ENCODE measurements at places on chromosomes 12 and 14. TPM values are rescaled to one million over a fixed set of nuclear protein-coding genes. Genes with fewer than 3 reads are reported as not detected.

Gene KRT82
- total RNA-seq = not detected

Gene TAS2R31
- 7.7 TPM for total RNA-seq

Gene IAPP
- 0.49 TPM for total RNA-seq

Gene TMEM52B
- 0.32 TPM for total RNA-seq

Gene TCTN2
- total RNA-seq = 8.9 TPM

Gene PPHLN1
- total RNA-seq = 55.8 TPM

Gene AQP2
- 0.10 TPM for total RNA-seq

Gene RAD51AP1
- 4.1 TPM for total RNA-seq

Gene CD63
- 342 TPM for total RNA-seq

Gene SALL2
- total RNA-seq = 43.6 TPM

Gene GPX2
- 0.64 TPM for total RNA-seq

Gene RDH5
- 3.4 TPM for total RNA-seq

Gene SYCP3
- total RNA-seq = 6.1 TPM

Gene KRT3
- not detected for total RNA-seq

Gene PRB2
- 1.2 TPM for total RNA-seq

Gene KLRG1
- total RNA-seq = 5.5 TPM

Gene PLCZ1
- not detected for total RNA-seq

Gene SCNN1A
- 1.4 TPM for total RNA-seq

Gene DCD
- not detected for total RNA-seq

Gene SAMD15
- 6.8 TPM for total RNA-seq

Gene AQP6
- total RNA-seq = 0.31 TPM

Gene KRT2
- total RNA-seq = 0.10 TPM

Gene NTN4
- 11.0 TPM for total RNA-seq

Gene GOLGA5
- total RNA-seq = 28.3 TPM

Gene NRIP2
- 1.7 TPM for total RNA-seq

Gene TMCC3
- 16.5 TPM for total RNA-seq

Gene KDM2B
- total RNA-seq = 26.5 TPM

Gene RND1
- total RNA-seq = 10.3 TPM

Gene ACOT6
- total RNA-seq = not detected

Gene HELB
- total RNA-seq = 4.0 TPM

Gene OTX2
- total RNA-seq = not detected

Gene TMEM132C
- not detected for total RNA-seq

Gene ISM2
- 0.41 TPM for total RNA-seq

Gene BEGAIN
- total RNA-seq = 3.2 TPM

Gene DNAJC22
- 4.2 TPM for total RNA-seq

Gene GLS2
- total RNA-seq = 4.8 TPM

Gene TMPO
- 137 TPM for total RNA-seq

Gene DAO
- 0.18 TPM for total RNA-seq

Gene RNASE1
- 362 TPM for total RNA-seq

Gene KIF26A
- total RNA-seq = 0.16 TPM

Gene GPR68
- 0.82 TPM for total RNA-seq

Gene PMEL
- total RNA-seq = 1.3 TPM

Gene RILPL1
- 12.6 TPM for total RNA-seq

Gene RECQL
- total RNA-seq = 21.2 TPM

Gene DBX2
- total RNA-seq = not detected

Gene TRAF3
- total RNA-seq = 17.5 TPM

All from motor neuron (in vitro differentiated cells).